ENCODE measurements at places on chromosomes 3 and 15.

GRCh38 chr15:100120111-100120510 lies 221.7 kb downstream of the ADAMTS17 start:
- DNase-seq = no peak

DNA sequence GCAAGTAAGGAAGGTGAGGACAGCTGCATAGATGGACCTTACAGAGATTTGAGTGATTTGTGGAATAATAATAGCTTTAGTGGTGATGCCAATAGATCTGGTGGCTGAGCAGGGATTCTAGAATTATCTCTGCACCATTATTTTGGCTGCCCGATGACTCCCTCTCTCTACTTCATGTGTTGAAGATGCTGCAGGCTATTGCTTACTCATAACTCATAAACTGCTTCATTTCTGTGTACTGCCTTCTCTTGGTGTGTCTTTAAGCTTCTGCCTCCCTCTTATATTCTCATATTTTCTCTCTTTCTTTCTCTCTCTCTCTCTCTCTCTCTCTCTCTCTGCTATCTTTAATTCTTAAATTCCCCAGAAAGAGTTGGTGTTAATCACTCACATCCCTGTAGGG lies 256.0 kb upstream of the TRIM42 start:
- no peak for DNase-seq

GRCh38 chr3:155554777-155555451 lies 190.0 kb downstream of the PLCH1 start:
- no peak for DNase-seq

- DNase-seq = no peak
Measured at GRCh38 chr15:100682468-100682867, 80.1 kb downstream of the ASB7 start.

DNA sequence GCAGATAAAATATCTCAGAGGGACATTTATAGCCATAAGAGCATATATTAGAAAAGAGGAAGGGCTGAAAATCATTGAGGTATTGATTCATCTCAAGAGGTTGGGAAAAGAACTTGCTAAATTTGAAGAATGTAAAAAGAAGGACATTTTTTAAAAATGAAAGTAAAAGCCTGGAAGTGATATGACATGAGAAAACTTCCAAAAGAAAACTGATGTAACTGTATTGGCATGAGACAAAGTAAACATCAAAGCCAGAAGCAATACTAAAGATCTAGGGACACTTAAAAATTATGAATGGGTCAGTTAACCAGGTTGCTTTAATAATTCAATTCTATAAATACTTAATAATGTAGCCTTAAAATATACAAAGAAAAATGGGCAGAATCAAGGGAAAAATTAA lies 31.9 kb downstream of the CEP63 start:
- no peak for DNase-seq

GRCh38 chr3:67515778-67516177 lies 138.6 kb downstream of the SUCLG2 start:
- no peak for DNase-seq

GRCh38 chr3:135927155-135927554 lies 38.4 kb upstream of the PPP2R3A start:
- DNase-seq = no peak

DNA sequence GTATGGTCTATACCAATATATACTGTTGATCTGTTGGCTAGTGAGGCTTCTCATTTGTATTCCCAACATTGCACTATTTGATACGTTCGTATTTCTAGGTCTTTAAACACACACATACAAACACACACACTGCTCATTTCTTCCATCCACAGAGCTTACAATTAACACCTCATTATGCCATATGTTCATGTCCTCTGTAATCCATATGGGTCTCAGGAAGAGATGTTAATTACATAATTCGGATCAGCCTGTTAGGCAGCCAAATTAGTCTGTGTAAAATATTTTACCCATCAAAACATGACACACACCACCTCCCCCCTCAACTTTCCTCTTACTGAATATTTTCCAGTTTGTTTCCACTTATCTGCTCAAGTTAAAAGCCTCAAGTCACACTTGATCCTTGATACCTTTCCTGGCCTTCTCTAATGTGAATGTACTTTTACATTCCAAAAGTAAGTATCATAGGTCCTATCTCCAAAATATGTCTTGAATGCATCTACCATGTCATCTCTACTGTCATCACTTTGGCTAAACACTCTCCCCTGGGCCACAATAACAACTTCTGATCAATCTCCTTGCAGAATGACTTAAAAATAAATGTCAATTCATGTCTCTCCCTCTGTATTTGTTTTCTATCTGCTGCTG lies 28.2 kb downstream of the EOGT start:
- no peak for DNase-seq

DNA sequence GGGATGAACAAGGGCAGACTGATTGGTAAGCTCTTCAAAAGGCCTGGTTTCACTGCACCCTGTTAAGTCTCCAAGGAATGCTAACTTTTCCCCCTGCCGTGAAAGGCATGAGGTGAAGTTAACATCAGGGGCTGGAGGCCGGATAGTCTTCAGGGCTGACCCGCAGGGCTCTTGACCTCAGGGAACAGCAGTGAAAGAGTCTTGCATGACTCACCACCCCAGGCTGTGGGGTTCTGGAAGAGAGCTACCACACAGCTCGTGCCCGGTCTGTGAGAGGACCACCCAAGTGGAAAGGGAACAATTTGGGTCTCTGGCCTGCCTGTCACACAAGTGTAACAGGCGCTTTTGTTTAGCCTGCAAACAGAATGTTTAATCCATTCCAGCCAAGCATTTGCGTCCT lies 504.9 kb downstream of the EDEM1 start:
- no peak for DNase-seq

- no peak for DNase-seq
Measured at GRCh38 chr3:183987000-183987600, 30.6 kb downstream of the ABCC5 start.

- DNase-seq = no peak
Measured at GRCh38 chr3:27633224-27633545, 88.9 kb downstream of the EOMES start.

- no peak for DNase-seq
Measured at GRCh38 chr3:16373341-16373946, 108.4 kb downstream of the OXNAD1 start.

GRCh38 chr15:72047020-72047419 lies 70.9 kb downstream of the MYO9A start:
- no peak for DNase-seq

DNA sequence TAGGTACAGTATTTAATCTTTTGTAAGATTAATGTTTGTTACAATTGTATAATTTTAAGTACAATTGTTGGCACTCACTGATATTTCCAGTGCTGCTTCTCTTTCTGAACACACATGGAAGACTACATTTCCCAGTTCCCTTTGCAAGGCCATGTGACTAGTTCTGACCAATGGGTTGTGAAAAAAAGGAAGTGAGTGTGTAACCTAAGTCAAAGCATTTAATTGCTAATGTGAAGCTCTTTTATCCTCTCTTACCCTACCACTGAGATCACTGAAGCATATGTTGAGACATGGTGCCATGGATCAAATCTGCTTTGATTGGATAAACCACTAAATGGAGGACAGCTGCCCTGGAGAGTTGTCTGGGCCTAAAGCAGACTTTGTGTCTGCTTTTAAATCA lies 83.9 kb upstream of the PLXND1 start:
- peak; percentile 76 for DNase-seq

DNA sequence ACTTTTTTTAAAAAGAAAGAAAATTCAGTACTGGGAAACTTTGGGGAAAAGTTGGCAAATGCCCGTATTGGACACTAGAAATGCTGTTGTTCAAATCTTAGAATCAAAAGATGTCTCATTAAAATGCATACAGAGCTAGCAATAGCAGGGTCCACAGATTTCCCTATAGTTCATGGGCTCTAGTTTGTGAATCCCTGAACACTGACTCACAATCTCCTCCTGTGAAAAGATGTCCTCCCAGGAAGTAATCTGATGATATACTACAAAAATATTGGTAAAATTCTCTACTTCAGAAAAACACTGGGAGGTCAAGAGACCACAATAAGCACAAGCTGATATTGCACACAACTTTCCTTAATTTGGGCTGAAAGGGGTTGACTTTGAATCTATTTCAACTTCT lies 568.4 kb upstream of the ZNF385D start:
- DNase-seq = no peak

- DNase-seq = peak; percentile 17
Measured at GRCh38 chr15:92006186-92007028, 152.9 kb downstream of the SLCO3A1 start.

DNA sequence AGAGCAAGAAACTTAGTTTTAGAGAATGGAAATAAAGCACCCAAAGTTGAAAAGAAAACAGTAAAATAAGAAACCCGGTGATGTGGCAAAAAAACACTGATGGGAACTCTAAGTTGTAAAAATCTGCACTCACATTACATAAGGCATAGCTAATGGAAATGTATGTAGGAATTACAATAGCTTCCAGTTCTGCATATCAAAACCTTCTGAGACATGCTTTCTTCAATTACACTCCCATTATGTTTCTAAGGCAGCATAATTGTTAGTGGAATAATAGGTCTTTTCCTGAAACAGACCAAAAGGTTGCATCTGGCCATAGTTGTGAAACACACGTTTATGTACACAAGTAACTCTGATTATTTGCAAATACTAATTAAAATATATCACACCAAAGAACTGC lies 41.4 kb downstream of the SLC30A4 start:
- no peak for DNase-seq

GRCh38 chr3:192917028-192917403 lies 640 bp downstream of the MB21D2 start:
- no peak for DNase-seq

GRCh38 chr3:128366136-128366535 lies 100.6 kb downstream of the DNAJB8 start:
- DNase-seq = no peak

- no peak for DNase-seq
Measured at GRCh38 chr15:51971032-51971374, 575 bp downstream of the LEO1 start.

GRCh38 chr15:90419738-90420406 lies 31.8 kb downstream of the IQGAP1 start:
- DNase-seq = peak; percentile 57

Data from COLO829 (cell line).